CD8-positive, alpha-beta T cell (primary cell): ENCODE measurements at places on chromosomes 13 and 19.

DNA sequence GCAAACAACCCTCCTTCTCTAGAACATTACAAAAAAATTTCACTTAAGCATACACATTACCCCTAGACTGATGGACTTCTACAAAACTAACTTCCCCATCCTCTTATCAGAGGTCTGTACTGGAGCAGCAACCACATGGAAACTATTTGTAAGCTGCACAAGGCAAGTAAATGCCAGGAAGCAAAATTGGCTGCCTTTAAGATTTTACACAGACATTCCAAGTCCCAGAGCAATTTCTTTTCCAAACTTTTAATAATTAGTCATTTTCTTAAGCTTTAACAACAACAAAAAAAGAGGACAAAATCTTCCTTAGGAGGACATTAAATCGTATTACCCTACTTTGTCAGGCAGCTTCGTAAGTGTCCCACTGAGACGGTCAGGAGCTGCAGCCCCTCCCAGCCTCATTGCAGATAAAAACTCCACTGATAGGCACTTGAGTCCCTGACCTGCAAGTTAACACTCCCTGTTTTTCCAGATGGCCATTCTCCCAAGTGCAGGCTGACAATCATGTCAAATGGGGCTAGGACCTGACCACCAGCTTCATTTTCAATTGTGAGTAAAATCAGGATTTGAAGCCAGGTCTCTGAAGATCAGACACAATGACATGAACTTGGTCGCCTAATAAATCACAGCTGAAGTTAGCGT lies 680.1 kb downstream of the DIAPH3 start:
- DNase-seq, result no peak

GRCh38 chr19:6533000-6533328 lies 2.1 kb downstream of the TNFSF9 start:
- DNase-seq, result no peak

DNA sequence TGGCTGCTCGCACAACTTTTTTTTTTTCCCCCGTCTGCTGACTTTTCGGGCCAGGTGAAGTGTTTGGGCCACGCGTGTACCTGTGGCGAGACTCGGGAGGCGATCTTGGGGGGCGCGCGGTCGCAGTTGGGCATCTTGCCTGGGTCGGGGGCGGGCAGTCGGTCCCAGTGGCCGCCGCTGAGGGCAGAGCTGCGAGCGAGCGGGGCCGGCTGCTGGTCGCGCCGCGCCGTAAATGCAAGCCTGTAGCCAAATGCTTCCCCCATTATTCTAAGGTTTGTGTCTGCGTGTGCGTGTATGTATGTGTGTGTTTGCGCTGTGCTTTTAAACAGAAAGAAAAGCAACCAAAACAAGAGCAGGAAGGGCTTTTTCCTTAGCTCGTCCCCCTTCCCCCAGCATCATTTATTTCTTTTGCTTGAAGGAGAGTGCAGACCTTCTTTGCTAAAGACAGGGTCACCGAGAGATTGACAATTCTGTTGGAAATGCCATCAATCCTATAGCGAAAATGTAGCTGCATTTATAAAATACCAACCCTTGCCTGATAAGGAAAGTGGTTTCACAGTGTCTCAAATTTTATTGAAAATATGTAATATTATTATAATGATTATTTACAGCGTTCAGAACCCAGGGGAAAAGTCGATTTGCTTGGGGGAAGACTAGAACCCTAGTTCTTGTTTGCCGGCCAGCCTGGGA lies 143.2 kb upstream of the ZNF536 start:
- DNase-seq, result no peak

GRCh38 chr19:7822910-7823515 lies 7.0 kb upstream of the EVI5L start:
- no peak for DNase-seq

- no peak for DNase-seq
Observed at GRCh38 chr19:34189917-34190425, 17.7 kb downstream of the LSM14A start.

GRCh38 chr13:42656161-42656560 lies 82.2 kb downstream of the TNFSF11 start:
- no peak for DNase-seq

DNA sequence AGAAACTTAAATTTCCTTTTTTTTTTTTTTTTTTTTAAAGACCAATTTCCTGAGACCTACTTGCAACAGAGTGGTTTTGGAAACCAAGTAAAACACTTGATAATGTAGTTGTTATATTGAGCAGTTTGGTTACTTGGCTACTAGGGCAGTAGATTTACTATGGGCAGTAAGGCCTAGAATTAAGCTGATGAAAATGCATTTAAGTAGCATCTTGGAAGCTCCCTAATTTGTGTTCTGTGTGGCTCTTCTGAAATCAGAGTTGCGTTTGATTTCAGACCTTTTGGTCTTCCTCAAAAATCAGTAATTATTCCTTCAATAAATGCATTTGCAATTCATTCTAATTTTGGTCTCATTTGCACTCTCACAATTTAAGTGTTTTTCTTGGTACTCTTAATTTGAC lies 810 bp downstream of the GPR180 start:
- no peak for DNase-seq

GRCh38 chr13:36101157-36101556 lies 30.0 kb downstream of the DCLK1 start:
- DNase-seq, result no peak

DNA sequence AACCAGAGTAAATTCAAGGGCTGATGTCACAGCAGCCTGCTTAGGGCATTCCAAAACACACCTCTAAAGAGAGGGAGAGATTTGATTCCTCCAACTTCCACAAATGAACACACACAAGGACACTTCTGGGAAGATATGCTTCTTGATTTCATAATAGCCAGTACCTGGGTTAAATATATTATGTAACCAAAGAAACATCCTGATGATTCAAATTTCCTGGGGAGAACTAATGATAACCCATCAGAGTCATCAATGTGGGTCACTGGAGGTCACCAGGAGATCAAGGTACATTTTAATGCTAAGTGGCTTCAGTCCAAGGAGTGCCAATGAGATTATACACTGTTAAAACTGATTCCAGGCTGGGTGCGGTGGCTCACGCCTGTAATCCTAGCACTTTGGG lies 54.0 kb upstream of the DOCK9 start:
- no peak for DNase-seq

DNA sequence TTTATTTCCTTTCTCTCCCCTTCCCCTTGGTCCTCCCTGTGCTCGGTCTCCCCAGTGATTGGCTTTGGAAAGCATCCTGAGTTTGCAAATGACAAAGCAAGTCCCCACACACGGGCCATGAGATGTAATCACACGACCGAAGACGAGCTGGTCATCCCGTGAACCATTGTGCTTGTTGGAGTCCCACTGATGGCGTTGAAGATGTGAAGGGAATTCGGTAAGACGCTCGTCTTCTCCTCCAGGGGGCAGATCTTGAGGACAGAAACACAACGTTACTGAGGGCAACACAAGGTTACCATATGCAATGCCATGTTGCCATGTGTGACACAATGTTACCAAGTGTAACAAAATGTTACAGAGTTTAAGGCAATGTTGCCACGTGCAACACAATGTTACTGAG lies 42.0 kb upstream of the SLC15A1 start:
- DNase-seq, result no peak

DNA sequence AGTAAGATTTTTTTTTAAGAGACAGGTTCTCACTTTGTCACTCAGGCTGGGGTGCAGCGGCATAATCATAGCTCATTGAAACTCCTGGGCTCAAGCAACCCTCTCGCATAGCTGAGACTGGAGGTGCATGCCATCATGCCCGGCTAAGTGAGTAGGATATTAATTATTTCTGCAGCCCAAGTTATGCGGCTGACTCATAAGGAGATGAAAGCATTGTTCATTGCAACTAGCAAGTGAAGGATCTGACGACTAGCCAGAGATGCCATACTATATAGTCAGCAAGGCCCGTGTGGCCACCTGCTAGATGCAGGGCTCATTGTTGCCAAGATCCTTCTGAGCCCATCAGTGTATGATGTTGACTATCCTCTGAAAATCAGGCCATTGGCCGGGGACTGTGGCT lies 45.2 kb downstream of the ABCC4 start:
- DNase-seq, result no peak

DNA sequence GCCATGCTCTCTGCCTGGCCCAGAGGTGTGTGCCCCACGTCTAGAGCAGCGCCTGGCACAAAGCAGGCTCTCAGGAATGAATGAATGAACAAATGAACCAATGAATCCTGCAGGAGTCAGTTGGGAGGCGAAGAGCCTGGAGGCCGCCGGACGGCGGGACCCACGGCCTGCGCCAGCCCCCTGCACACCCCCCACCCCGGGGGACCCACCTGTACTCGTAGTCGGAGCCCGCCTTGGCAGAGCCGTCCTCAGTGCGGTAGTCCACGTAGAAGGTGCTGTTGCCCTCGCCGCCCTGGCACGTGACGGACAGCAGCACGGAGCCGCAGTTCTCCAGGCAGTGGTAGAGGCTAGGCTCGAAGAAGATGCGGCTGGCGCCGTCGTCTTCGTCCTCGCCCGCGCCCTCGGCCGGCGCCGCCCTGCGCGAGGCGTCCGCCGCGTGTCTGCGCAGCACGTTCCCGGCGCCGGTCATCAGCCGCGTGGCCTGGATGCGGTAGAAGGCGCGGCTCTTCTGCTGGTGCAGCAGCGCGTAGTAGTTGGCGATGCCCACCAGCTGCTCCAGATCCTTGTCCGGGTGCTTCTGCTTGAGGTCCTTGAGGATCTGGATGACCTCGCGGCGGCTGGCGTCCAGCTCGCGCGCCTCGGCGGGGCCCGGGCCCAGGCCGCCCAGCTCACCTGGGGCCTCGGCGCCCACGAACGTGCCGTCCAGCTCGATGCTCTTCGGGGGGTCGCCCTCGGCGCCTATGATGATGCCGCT lies 14.8 kb downstream of the SLC8A2 start:
- DNase-seq, result no peak

DNA sequence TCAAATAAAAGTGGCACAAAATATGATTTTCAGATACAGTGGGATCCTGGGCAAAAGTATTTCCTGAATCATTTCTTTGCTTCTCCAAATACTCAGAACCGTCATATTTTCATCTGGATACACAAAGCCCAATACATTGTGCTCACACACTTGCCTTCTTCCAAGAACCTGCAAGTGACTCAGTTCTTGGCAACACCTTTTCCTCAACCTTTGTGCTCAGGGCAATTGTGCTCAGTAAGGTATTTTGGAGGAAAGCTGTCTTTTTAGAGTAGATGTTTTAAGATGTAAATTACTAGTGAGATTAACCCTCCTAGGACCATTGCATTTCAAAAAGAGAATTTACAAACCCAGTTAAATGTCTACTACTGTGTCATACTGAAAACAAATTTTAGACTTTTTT lies 233.5 kb downstream of the EFNB2 start:
- DNase-seq, result no peak

GRCh38 chr13:44739539-44739938 lies 163.4 kb upstream of the TSC22D1 start:
- no peak for DNase-seq

DNA sequence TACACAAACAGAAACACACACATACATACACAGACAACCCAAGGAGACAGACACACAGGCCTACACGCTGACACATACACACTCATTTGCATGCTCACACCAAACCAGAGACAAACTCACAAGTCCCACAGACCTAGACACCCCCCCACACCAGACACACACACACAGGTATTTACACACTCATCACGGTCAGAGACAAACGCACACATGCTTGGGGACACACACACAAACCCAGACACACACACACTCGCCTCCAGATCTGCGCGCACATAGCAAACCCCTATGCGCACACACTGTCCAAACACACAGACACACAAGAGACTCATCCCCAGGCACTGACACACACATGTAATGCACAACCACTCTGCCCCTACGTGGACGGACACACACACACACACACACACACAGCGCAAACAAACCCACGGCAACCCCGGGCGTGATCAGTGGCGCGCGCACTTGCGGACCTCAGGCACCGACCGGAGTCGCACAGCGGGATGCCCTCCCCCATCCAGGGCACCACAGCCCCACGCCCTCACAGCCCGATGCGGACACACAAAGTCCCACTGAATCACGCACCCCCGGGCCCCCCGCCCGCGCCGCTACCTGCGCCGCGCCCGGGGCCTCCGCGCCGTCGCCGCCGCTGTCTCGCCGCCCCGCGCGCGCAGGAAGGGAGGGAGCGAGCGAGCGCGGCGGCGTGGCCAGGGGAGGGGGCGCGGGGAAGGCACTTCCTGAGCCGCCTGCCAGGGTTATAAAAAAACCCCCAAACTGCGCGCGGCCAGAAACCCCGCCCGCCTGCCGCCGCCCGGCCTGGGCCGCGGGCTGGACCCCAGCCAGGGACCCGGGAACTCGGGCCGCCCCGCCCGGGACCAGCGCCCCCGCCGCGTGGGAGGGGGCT lies at the start of gene ADAMTS10:
TSS of gene ADAMTS10 (minus strand) at position 675 of the 895 bp plus-strand sequence. CDS start 5,005 bp downstream, outside the sequence.
- DNase-seq, result no peak

GRCh38 chr19:35545855-35546381 lies 492 bp downstream of the TMEM147 start:
- peak; percentile 63 for DNase-seq

- no peak for DNase-seq
Observed at GRCh38 chr19:21709464-21709863, 57.9 kb downstream of the ZNF100 start.

DNA sequence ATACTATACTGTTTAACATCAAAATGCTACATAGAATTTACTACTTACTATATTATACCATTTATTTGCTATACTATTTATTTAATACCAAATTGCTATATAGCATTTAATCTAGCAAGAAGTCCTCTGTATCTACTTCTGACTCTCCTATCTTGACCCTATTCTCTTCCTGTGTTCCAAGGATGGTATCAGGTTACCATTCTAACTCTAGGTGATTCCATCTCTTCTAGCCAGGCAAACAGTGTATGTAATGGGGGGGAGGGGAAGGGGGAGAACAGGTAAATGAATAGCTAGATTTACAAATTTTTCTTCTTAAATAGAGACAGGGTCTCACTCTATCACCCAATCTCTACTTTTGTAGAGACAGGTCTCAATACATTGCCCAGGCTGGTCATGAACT lies 200.3 kb downstream of the DIAPH3 start:
- DNase-seq, result no peak

- no peak for DNase-seq
Observed at GRCh38 chr13:57631596-57632275, at the start of gene PCDH17. TSS of gene PCDH17 (plus strand) at chr13:57631744. CDS start at chr13:57632547, 803 bp downstream.

DNA sequence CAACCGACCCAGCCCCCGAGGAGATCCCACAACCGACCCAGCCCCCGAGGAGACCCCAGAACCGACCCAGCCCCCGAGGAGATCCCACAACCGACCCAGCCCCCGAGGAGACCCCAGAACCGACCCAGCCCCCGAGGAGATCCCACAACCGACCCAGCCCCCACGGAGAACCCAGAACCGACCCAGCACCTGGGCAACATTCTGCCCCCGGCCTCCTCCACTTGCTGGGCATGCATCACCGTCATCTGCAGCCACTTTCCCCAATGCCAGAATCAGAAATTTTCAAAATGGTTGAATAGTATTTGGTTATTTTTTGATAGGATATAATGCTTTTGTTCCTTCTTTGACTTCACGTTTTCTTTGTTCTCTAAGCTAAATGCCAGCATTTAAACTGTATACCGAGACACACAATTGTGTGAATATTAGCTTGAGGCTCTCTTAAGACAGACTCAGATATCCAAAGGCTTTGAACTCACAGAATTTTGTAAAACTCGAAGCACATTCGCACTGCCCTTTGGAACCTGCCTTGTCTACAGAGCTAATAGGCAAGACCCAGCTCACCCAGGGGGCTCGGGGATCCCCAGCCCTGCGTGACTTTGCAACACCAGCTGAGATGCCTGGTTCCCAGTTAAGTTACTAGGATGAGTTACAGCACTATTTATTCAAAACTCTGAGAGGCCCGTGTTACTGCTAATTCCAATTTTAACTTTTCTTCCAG lies 15.5 kb upstream of the RASA3 start:
- DNase-seq, result no peak

- no peak for DNase-seq
Observed at GRCh38 chr13:73870970-73871935, 263.0 kb downstream of the KLF12 start.

GRCh38 chr19:36963280-36963679 lies 47.1 kb downstream of the ZNF568 start:
- no peak for DNase-seq
